Omental fat pad (tissue), 4 donors: ENCODE measurements at places on chromosomes 13 and 19.

GRCh38 chr19:2727640-2727944, 6.4 kb upstream of the DIRAS1 start:
- DNase-seq: no peak

GRCh38 chr13:111968336-111969010, 98.5 kb upstream of the SOX1 start:
- DNase-seq: no peak

DNA sequence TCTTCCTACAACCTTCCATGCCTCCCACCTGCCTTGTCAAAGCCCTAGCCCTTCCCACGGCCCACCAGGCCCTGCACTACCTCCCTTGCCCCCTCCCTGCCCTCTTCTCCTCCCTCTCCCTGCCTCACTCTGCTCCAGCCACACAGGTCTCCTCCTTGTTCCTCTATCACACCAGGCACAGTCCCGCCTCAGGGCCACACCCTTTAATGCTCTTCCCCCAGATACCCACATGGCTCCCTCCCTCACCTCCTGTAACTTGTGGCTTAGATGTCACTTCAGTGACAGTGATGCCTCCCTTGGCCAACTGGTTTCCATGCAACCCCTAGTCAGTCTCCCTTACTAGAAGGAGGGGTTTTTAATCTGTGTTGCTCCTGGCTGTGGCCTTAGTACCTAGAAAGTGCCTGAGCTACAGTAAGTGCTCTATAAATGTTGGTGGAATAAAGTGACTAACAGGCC, 1.3 kb downstream of the SIRT6 start:
- DNase-seq: no peak

GRCh38 chr19:46980761-46981160, 38.9 kb upstream of the NPAS1 start:
- DNase-seq: no peak

DNA sequence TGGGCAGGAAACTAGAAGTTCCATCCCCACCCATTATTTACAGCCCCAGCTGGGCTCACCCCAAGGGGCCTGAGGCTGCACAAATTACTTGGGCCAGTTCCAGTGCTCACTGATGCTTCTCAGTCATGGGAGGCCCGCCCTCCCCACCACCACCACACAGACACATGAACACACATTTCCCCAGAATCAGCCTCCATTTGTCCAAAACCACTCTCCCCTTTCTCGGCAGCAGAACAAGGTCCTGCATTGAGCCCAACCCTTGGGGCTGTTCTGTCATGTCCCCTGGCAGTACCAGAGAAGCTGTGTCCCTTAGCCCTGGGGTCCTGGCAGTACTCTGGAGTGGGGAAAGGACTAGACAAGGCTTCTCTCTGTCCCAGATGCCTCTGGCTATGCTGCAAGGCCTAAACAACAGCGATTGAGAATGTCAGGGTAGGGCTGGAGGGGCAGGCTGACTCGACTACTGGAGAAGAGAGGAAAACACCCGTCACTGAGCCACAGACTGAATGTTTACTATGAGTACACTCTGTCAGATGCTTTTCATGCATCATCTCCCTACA, 21.8 kb downstream of the SAMD4B start:
- DNase-seq: no peak

DNA sequence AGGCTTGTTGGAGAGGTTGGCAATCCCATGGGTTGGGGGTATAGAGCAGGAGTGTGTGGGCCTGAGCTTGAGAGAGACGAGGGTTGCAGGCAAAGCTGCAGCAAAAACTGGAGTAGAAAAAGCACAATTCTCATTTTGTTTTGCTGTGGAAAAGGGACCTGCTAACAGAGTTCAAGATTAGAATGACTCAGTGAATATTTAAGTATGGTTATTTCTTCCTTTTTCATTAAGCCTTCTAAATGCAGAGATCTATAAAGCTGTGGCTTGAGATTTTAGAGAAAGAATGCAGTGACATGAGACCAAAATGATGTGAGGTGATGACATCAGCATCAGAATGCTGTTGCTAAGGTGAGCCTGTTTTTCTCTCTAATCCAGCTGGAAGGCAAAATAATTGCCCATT, 10.8 kb upstream of the MBNL2 start:
- DNase-seq: no peak
